ENCODE measurements at places on chromosomes 2 and 18.

GRCh38 chr2:20674974-20675679, 8.2 kb downstream of the GDF7 start:
- DNase-seq: no peak

DNA sequence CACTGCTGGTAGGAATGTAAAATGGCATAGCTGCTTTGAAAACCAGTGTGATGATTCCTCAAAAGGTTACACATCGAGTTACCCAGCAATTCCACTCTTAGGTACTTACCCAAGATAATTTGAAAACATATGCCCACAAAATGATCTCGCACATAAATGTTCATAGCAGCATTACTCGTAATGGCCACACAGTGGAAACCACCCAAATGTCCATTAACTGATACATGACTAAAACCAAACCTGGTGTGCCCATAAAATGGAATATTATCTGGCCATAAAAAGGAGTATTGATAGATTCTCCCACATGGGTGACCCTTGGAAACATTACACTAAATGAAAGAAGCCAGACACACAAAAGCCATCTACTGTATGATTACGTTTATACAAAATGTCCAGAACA, 70.4 kb downstream of the ALPK2 start:
- DNase-seq: no peak

- DNase-seq: no peak
Measured at GRCh38 chr18:23900994-23901393, 113.6 kb upstream of the TTC39C start.

GRCh38 chr2:42590176-42590575, 21.7 kb downstream of the MTA3 start:
- no peak for DNase-seq

DNA sequence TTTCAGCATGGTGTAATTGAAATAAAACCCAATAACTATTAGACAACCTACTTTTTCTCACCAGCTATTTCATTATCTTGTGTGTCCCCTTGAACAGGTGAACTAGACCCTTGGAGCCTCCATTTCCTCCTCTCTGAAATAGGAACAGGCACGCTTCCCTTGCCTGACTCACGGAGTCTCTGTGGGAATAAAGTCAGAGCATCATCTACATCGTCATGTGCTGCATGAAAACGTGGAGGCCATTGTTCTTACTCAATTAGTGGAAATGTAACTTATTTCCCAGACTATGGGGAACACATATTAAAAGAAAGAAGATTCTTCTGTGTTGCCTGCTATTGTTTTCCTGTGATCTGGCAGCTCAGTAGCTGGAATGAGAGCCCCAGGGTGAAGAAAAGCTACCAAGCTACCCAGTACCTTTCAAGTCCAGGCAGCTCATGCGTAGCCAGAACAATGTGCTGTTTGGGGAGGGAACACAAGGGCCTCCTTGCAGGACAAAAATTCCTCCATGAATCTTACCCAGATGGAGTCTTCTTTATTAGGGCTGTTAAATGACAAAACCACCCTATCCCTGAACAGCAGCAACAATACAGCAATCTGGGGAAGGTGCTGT, 59.8 kb downstream of the SOX11 start:
- DNase-seq: no peak

DNA sequence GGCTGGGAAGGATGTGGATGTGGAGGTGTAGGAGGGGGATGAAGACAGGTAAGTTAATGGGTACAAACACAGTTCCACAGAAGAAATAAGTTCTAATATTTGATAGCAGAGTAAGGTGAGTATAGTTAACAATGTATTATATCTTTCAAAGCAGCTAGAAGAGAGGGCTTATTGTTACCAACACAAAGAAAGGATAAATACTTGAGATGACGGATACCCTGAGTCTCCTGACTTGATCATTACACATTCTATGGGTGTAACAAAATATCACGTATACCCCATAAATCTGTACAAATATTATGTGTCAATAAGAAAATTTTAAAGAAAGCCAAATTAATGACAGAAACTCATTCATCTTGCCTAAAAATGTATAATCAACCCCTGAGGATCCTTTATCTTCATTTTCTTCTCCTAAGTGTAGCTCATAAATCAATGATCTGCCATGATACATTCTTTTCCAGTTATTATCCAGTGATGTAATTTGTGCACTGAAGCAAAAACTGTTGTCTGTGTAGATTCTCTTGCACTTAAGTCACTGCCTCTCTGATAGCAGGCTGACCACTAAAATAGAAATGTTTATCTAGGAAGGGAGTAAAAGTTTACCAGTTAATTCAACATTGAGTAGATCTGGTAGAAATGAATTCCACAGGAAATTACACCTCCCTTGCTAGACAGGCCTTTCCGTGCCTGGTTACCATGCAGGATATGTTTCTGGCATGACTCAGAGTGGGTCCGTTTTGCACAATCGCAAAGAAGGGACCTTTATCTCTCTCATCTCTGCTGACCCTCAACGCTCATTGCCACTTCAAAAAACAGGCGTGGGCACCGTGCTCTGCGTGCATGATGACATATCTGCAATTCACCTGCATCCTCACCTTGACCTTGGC, 249.7 kb upstream of the NCKAP5 start:
- no peak for DNase-seq

DNA sequence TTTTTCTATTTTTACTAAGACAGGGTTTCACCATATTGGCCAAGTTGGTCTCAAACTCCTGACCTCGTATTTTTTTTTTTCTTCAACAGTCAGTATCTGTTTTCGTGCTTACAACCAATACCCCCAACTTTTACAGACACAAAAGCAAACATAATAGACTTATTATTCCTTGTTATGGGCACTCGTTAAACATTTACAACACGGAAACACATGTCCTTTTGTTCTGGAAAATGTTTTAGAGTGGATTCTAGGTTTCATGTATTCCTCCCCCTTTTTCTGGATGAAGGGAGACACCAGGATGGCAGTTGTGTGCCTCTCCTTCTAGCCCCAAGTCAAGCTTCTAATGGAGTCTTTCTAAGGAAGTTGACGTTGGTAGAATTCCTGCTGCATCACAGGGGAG, 88.8 kb downstream of the CD226 start:
- DNase-seq: no peak

DNA sequence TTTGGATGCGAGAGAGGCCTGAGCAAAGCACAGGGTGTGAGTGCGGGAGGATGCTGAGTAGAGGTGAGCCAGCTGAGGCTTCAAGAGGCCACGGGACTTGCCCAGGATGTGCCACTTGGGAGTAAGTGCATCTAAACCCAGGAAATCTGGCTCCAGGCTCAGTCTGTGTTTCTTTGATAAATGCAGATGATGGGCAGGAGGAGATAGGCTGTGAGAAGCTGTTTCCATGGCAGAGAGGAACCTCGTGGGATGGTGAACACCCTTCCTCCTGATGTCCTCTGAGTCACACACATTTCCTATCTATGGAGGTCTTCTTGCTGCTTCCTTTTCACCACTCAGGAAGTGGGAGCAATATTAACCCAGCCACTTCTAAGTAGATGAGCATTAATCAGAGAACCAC, 38.4 kb upstream of the CELF4 start:
- no peak for DNase-seq

DNA sequence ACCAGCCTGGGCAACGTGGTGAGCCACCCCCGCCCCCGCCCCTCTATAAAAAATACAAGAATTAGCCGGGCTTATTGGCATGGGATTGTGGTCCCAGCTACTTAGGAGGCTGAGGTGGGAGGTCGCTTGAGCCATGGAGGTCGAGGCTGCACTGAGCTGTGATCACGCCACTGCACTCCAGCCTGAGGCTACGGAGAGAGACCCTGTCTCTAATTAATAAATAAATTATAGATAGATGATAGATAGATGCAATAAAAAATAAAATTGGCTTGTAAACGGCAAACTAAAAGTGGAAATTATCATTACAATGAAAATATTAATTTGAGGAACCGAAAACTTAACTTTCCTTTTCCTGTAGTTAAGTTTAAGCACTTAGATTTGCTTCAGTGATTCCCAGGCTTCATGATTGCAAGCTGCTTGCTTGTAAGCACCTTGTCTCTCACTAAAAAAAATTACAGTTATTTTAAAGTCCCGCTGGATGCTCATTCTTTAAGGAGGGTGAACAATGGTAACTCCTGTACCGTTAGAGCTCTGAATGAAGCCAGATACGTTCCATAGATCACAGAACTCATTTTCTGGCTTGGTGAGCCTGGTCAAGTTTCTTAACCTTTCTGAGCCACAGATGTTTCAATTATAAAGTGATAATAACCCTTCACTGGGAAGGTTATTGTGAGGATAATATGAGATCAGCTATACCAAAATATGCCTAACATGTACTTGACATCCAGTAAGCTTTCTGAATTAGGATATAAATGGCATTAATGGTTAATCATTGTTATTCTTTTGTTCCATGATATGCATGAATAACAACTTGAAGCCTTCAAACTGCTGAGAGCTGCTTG, 9.3 kb upstream of the NARS1 start:
- DNase-seq: no peak

- no peak for DNase-seq
Measured at GRCh38 chr2:67649331-67650261, 252.5 kb downstream of the ETAA1 start.

- no peak for DNase-seq
Measured at GRCh38 chr18:29457316-29457889, 1280.5 kb upstream of the CDH2 start.

DNA sequence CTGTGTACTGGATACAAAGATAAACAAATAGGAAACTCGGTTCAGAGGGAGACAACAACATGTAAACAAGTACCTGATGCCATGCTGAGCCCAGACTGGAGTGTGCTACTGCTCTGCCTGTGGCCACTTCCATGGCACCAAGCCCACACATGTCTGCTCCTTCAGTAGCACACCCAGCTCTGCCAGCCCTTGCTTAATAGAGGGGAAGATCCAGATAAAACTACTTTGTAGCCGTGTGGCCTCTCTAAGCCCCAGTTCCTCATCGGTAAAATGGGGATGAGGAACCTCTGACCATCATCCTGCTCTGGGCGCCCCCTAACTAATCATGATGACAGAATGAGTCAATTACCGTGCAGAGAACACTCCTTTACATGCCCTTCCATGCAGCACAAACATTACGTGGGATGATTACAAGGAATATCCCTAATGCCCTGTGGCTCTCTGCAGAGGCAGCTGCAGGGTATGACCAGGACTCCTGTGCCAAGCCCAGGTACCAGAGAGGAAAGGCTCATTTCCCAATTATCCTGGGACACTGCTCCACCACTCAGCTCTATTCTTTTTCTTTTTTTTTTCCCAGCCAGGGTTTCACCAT, 34.9 kb downstream of the DNMT3A start:
- no peak for DNase-seq

- no peak for DNase-seq
Measured at GRCh38 chr2:48438266-48438665, 91.7 kb upstream of the STON1 start.

GRCh38 chr2:43905371-43905803, 66.6 kb downstream of the ABCG8 start:
- no peak for DNase-seq

DNA sequence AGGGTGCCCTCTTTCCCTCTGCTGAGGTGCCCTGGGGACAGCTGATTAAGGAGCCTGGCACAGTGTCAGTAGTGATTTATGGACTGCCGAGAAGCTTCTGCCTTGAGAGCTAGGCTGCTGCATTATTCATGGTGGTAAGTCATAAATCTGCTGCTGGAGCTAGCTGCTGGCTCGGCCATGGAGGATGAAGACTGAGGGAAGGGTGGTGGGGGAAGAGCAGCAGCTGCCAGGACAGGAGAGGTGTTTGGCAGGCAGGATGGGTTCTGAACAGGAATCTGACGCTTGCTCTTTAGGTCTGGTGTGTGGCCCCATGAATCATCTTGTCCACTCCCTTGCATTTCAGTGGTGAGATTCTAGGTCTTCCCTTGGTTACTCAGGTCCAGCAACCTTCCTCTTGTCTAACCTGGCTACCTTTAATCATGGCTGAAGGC, 296.3 kb downstream of the DYSF start:
- no peak for DNase-seq

DNA sequence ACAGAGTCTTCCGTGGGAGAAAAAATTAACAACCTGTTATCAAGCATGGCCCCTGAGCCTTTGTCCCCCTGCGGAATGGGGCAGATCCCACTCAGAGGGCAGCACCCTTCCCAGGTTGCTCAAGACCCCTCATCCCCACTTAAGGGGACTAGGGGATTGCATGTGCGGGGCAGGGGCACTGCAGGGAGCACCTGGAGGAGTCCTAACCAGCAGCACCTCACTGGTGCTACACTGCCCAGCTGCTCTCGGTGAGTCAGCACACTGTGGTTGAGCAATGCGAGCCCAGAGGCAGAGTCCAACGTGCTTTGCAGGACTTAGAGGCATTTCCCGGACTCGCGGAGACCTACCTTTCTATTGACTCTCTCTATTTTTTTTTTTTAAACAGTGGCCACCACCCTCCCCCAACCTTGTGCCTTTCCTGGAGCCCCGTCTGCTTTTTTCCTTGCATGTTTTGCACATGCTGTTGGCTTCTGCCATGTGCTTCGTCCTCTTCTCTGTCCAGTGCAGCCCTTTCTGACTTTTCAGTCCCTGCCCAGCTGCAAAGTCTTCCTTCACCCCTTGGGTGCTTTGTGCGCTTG, 74.0 kb downstream of the IL1R2 start:
- DNase-seq: no peak

GRCh38 chr2:239389414-239390329, 11.1 kb downstream of the HDAC4 start:
- DNase-seq: no peak

DNA sequence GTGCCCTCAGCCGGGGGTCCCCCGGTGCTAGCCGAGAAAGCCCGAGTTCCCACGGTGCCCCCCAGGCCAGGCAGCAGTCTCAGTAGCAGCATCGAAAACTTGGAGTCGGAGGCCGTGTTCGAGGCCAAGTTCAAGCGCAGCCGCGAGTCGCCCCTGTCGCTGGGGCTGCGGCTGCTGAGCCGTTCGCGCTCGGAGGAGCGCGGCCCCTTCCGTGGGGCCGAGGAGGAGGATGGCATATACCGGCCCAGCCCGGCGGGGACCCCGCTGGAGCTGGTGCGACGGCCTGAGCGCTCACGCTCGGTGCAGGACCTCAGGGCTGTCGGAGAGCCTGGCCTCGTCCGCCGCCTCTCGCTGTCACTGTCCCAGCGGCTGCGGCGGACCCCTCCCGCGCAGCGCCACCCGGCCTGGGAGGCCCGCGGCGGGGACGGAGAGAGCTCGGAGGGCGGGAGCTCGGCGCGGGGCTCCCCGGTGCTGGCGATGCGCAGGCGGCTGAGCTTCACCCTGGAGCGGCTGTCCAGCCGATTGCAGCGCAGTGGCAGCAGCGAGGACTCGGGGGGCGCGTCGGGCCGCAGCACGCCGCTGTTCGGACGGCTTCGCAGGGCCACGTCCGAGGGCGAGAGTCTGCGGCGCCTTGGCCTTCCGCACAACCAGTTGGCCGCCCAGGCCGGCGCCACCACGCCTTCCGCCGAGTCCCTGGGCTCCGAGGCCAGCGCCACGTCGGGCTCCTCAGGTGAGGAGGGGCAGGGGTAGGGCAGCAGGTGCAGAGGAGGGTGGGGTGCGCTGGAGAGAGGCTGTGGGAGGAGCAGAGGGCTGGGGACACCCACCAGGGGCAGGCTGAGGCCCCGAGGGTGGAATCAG, 14.1 kb upstream of the GMPPA start:
- DNase-seq: no peak

- DNase-seq: no peak
Measured at GRCh38 chr2:83003555-83003954, 1455.5 kb downstream of the SUCLG1 start.

- DNase-seq: no peak
Measured at GRCh38 chr2:15517793-15518192, 43.3 kb downstream of the NBAS start.

Data from stimulated activated CD8-positive, alpha-beta memory T cell treated with anti-CD3 and anti-CD28 coated beads, Interleukin-2, amount 100 ng/mL, for 1 hour (primary cell).